ENCODE measurements at places on chromosomes 2 and 18.
A peak's percentile ranks its signal among the peaks of the same experiment; 100 is the strongest.

DNA sequence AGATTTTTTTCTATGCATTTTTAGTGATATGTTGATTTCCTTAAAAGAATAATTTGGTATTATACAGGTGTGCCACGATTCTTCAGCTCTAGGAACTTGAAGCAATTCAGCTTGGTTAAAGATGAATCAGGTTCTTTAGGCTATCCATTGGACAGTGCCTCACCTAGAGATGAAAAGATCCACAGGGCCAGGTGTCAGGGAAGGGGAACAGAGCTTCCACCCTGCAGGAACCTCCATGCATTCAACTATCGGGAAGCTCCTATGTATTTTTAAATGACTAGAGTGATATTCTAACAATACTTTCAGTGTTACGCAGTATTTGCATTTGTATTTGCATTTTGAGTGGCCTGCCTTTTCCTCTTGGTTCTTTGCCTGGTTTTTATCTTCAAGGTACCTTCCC lies 40.2 kb downstream of the PKP4 start:
- DNase-seq: no peak

- DNase-seq: peak; percentile 50
These were observed 2.1 kb upstream of the CXCR1 start for GRCh38 chr2:218168635-218169462.

GRCh38 chr2:63539416-63540162 lies 48.7 kb downstream of the WDPCP start:
- no peak for DNase-seq

DNA sequence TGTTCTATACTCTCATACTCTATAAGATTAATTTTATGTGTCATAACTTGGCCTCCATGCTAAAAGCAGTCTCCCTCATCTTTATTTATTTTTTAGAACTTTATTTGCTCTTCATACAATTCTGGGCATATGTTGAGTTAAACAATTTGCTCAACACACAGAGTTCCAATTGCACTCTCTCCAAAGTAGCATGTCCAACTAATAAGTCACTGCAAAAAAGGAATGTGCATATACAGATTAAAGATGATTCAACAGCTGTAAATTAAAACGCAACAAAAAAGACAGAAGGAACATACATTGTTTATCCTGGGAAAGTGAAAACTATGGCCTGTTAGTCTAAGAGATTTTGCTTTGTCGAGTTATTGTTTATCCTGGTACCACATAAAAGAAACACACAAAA lies 277.7 kb upstream of the ACVR2A start:
- DNase-seq: no peak

GRCh38 chr18:41621177-41621576 lies 333.9 kb upstream of the PIK3C3 start:
- no peak for DNase-seq

- no peak for DNase-seq
These were observed 102.9 kb downstream of the SLC39A10 start for GRCh38 chr2:195759877-195760276.

DNA sequence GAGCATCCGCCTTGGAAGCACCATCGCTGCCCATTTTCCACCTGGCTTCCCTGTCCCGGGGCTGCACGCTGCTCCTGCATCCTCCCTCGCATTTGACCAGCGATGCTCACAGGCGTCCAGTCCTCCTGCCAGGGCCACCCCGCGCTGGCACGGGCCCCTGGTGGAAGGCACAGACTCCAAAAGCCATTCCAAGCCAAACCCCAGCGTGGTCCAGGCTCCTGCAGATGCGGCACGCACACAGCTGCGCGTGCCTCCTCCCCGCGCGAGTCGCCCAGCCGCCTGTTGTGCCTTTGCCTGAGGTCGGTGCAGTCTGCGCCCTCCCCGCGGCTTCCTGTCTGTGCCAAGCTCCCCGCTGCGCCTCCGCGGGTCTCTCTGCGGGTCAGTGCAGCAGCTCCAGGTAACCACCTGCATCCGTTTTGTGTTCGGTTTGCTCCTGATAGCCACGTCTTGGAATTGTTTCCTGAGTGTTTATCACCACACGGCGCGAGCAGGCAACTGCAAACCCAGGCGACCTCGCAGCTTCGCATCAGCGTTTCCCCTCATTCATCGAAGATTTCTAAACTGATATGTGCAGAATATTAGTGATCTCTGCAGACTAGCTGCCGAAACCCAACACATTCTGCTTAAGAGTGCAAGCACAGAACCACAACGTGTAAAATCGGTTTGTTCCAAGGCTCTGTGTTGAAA lies 65.2 kb upstream of the SALL3 start:
- no peak for DNase-seq

GRCh38 chr2:143357966-143358365 lies 228.7 kb downstream of the ARHGAP15 start:
- DNase-seq: no peak

DNA sequence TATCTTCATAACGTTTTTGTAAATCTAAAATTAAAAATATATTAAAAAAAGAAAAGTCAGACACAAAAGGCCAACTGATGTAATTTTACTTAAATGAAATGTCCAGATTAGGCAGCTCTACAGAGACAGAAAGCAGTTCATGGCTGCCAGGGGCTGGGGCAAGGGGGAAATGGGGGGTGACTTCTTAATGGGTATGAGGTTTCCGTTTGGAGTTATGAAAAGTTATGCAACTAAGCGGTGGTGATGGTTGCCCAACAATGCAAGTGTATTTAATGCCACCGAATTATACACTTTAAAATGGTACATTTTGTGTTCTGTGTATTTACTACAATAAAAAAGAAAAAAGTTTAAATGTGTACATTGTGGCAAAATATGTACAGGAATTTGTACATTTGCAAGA lies 70.2 kb upstream of the TEX51 start:
- no peak for DNase-seq

DNA sequence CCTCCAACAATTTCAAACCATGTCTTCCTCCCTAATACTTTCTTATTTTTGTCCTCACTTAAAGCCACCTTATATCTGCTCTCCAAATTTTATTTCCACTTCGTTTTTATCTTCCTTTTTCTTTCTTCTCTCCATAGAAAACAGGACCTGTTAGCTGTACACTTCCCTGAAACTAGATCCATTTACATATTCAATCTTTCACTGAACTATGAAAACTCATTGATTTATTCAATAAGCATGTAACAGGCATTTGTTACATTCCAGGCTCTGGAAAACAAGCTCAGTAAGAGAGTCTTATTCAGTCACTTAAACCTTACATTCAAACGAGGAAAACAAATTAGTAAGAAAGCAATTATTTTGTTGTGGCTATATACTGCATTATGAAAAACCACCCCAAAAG lies 1225.3 kb downstream of the SUCLG1 start:
- no peak for DNase-seq

DNA sequence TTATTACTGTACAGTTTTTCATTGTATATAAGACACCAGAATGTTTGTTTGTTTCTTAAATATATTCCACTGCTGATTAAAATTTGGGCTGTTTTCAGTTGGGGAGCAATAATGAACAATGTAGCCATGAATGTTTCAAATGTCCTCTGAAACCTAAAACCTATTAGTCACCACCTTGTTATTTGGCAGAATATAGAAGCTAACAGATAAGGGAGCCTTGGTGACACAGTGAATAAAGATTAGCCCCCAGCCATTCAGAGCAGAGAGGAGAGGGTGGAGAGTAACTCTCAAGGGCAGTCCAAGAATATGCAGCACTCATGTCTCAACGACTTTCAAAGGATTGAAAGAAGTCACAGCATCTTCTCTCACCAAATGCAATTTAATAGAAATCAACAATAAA lies 43.1 kb upstream of the ATP8B1 start:
- no peak for DNase-seq

GRCh38 chr2:15784106-15784885 lies 156.1 kb upstream of the MYCN start:
- DNase-seq: no peak

- DNase-seq: no peak
These were observed 33.4 kb upstream of the PPP4R1 start for GRCh38 chr18:9647496-9648323.

DNA sequence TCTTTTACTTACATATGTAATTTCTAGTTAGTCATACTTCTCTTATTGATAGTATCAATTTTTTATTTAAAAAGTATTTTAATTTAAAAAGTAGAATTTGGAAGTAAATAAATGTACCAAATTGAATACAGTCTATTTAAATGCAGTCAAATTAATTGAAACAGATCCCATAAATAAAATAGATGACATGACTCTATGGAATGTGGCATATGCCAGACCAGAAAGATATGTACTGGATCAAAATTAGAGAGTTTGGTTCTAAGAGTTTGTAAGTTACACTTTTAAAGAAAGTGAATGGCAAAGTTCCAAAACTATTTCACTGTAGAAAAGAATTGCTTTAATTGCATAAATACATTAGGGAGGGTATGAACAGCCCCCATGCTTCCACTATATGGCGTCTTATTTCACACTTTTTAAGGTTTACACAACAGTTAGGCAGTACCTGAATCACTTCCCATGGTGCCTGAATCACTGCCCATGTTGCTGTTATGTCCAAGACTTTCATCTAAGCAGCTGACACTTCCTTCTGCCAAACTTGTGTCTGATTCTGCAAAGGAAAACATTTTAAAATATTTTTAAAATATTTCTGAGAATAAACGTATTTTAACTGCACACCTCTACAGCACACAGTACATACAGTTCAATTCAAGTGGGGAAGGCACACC lies 25.2 kb downstream of the IFIH1 start:
- DNase-seq: no peak

GRCh38 chr2:72562451-72563153 lies 263.2 kb downstream of the EXOC6B start:
- no peak for DNase-seq

DNA sequence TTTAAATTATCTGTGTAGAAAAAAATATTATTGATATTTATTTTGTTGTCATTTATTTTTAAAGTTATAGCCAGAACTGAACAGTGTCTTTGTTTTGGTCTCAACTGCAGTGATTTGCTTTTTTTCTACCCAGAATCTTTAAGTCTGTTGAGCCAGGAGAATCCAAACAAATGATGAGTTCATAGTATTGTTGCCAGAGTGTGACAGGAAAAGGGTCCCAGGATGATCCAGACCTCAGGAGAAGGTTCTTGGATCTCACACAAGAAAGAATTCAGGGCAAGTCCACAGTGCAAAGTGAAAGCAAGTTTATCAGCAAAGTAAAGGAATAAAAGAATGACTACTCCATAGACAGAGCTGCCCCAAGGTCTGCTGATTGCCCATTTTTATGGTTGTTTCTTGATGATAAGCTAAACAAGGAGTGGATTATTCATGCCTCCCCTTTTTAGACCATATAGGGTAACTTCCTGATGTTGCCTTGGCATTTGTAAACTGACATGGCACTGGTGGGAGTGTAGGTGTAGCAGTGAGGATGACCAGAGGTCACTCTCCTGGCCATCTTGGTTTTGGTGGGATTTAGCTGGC lies 127.1 kb downstream of the AGPS start:
- DNase-seq: no peak

DNA sequence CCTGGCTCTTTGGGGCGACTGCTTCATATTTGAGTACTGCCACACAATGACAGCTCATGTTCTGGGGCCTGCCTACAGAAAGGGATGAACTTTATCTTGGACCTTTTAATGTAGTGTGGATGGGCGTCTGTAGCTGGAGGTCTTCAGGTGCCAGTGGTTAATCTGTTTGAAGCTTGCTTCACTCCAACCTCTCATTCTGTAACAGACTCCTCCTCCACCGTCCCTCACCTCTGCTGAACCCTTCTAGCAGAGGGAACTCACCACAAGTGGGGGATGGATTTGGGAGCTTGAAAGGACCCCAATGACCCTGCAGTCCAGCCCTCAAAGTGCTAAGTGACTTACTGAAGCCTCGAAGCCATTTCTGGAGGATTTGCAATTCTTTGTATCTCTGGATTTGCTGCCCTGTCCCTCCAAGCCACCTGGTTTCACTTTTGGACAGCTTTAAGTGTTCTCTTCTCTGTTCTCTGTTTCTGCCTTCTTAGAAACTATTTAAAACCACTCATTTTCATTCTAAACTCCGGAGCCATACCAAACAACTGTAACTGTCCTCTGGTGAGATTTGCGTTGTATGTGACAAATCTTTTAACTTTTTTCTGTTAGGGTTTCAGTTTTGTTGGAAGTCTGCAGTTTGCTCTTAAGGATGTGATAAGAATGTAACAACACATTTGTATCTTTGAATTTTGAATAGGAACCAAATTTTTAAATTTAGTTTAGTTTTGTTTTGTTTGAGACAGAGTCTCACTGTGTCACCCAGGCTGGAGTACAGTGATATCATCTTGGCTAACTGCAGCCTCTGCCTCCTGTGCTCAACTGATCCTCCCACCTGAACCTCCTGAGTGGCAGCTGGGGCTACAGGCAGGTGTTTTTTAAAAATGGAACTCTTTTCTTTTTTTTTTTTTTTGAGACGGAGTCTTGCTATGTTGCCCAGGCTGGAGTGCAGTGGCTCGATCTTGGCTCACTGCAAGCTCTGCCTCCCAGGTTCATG lies 37.0 kb upstream of the CASP8 start:
- DNase-seq: no peak

DNA sequence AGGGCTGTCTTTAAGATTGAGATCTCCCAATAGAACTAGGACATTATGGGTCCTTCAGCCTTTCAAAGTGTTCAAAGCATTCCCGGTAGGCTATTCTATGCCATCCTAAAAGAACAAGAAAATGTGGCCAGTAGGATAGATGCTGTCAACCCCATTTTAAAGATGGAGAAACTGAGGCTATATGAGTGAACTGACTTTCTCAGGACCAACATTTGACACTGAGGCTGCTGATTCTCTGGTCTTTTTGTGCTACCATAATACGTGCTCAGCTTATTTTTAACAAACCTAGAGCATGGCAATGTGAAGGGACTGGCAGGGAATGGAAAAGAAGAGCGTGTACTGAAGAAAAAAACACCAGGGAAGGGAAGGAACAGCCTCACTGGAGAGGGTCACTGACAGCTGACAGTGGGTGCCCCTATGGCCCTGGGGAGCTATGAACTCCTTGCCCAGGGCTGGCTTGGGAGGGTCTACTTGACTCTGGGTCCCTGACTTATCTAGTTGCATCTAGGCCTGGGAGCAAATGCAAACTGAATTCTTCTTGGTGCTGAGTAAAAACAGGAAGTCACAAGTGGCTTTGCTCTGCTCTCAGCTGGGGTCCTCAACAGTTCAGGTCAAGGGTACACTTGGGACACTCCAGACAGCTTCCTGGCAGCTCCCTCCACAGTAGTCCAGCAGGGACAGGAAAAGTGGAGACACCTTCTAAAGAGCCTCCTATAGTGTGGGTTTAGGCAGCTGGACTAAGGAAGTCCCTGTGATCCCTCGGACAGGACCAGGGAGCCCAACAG lies 2.3 kb downstream of the CYRIA start:
- DNase-seq: no peak

- DNase-seq: no peak
These were observed 69.8 kb downstream of the CIB4 start for GRCh38 chr2:26571316-26571715.

- DNase-seq: no peak
These were observed 19.2 kb downstream of the POU3F3 start for GRCh38 chr2:104872866-104873688.

DNA sequence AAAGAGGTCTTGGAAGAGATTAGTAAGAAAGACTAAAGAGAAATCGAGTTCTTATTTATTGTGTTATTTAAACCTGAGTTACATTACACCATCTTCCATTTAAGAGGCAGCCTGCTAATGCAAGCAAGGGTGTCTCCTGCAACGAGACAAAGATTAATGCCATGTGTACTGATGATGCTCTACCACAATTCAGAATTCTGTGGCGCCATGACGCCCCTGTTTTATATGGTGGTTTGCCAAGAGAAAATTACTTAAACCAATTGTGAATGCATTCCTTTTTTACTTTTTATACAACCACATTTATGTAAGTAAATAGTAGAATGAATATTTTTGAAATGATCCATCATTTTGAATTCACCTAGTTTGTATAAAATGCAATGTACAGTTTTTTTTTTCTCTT lies 356.1 kb upstream of the ZEB2 start:
- no peak for DNase-seq

- no peak for DNase-seq
These were observed 5.0 kb downstream of the NT5DC4 start for GRCh38 chr2:112725545-112726457.

GRCh38 chr2:105324101-105324500 lies 5.4 kb downstream of the TGFBRAP1 start:
- DNase-seq: no peak

All from stimulated activated CD8-positive, alpha-beta memory T cell treated with anti-CD3 and anti-CD28 coated beads, Interleukin-15, amount 100 ng/mL, for 48 hours (primary cell).